ENCODE measurements at places on chromosomes 16 and 17.
A peak's percentile ranks its signal among the peaks of the same experiment; 100 is the strongest.

GRCh38 chr17:76909971-76910760 is 42.0 kb downstream of the MGAT5B start:
- peak; percentile 65 for DNase-seq

GRCh38 chr17:43714465-43715149 is 44.0 kb downstream of the SOST start:
- no peak for DNase-seq

DNA sequence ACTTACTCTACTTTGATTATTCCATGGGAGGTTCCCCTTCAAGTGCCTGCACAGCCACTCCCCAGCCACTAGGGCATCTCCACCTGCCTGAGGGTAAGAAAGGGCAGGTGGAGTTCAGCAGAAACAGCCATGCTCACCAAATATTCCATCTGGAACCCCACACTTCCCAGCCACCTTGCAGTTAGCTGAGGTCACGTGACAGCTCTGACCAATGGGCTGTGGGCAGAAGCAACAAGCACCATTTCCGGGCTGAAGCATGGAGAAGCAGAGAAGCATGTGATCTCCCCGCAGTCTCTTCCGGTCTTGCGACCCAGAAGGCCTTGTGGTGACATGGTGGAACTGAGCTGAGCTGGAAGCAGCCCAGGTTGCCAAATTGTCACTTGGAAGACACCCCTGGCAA is 108.6 kb downstream of the CCT6B start:
- DNase-seq = no peak

DNA sequence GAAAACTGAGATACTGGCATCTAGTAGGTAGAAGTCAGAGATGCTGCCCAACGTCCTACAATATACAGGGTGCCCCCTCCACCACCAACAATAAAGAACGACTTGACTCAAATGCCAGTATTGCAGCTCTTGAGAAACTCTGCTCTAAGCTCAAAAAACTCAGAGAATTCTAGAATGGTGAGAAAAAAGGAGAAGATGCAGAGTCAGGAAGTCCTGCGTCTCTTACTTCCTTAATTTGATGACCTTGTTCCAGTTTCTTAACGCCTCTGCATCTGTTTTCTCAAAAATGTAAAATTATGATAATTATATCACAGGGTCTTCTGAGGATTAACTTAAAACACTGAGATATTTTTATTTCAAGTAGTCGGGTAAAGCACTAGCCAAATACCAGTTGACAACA is 1.7 kb upstream of the HSBP1 start:
- DNase-seq = no peak

DNA sequence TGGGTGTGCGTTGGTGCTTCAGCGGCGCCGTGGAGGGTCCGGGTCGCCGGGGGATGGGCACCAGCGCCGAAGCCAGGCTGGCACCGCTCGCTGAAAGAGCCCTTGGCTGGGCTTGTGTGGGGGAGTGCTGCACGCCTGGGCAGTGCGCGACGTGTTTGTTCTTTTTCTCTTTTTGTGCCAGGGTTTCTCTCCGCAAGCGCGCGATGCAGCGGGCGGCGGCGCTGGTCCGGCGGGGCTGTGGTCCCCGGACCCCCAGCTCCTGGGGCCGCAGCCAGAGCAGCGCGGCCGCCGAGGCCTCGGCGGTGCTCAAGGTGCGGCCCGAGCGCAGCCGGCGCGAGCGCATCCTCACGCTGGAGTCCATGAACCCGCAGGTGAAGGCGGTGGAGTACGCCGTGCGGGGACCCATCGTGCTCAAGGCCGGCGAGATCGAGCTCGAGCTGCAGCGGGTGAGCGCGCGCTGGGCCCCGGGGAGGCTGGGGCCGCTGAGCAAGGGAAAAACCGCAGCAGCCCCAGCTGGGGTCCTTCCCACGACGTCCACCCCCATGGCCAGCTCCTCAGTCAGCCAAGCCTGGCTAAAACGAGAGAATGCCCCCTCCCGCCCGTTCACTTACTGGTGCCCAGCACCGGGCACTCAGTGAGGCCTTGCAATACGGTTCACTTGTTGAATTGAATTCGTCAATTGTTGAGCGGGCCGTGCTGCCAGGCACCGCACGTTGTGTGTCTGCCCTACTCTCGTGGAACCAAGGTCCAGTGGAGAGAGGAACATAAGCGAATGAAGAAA is 541 bp downstream of the GPT2 start:
- no peak for DNase-seq

DNA sequence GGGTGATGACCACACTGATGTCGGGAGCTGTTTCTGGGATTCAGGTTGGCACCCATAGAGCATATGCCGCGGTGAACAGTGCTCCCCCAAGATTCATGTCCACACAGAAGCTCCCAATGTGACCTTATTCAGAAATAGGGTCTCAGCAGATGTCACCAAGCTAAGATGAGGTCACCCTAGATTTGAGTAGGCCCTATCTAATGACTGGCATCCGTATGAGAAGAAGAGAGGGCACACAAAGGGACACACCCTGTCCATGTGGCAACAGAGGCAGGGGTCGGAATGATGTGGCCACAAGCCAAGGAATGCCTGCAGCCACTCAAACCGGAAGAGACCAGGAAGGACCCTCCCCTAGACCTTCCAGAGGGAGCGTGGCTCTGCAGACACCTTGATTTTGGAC is 35.5 kb downstream of the TBC1D16 start:
- no peak for DNase-seq

GRCh38 chr16:46822270-46822669 is 8.7 kb downstream of the C16orf87 start:
- no peak for DNase-seq

GRCh38 chr17:34721326-34721725 is 141.9 kb downstream of the TMEM132E start:
- no peak for DNase-seq

DNA sequence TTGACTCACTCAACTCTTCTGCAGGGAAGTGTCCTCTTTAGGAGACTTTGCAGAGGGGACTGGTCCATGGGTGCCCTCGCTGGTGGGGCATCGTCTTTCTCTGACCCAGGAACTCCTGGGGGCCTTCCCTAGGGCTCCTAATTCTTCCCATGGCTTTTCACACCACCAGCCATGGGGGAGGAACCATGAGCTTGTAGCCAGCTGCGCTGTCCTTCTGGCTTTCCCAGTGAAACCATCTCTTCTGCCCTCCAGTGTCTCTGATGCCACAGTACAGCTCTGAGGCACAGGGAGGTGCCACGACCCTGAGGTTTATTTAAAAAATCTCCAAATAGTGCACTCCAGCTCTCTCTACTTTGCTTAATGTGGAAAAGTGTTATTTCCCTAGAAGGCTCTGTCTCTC is 78.6 kb downstream of the SDR42E1 start:
- DNase-seq = no peak

DNA sequence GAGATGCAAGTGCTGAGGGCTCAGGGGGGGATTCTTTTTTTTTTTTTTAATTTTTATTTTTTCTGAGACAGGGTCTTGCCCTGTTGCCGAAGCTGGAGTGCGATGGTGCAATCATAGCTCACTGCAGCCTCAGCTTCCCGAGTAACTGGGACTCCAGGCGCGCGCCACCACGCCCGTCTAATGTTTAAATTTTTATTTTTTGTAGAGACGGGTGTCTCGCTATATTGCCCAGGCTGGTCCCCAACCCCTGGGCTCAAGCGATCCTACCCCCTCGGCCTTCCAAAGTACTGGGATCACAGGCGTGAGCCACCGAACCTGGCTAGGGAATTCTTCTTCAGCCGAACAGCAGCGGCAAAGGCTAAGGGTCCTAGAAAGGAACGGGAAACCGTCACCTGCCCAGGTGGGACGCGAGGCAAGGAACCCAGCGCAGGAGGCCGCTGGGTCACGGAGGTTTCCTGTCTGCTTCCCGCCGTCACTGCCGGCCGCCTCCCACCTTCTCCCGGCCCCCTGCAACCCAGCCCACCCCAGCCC is 13.3 kb upstream of the OR1F1 start:
- DNase-seq = no peak

DNA sequence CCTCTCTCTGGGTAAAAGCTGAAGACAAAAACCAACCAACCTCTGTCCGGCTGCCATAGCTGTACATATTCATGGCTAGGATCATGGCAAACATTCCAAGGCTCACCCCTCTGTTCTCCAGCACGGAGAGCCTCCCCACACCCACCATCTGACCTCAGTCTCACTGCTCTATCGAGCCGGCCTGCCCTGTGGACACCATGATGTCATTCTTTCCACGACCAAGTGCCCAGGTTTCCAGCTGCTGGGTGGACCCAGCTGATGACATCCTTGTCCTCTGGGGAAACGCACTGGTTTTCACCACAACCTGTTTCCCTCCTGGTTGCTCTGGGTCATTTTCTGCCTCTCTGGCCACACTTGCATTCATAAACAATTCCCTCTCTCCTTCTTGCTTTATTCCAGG is 67.7 kb downstream of the NDEL1 start:
- DNase-seq = no peak

DNA sequence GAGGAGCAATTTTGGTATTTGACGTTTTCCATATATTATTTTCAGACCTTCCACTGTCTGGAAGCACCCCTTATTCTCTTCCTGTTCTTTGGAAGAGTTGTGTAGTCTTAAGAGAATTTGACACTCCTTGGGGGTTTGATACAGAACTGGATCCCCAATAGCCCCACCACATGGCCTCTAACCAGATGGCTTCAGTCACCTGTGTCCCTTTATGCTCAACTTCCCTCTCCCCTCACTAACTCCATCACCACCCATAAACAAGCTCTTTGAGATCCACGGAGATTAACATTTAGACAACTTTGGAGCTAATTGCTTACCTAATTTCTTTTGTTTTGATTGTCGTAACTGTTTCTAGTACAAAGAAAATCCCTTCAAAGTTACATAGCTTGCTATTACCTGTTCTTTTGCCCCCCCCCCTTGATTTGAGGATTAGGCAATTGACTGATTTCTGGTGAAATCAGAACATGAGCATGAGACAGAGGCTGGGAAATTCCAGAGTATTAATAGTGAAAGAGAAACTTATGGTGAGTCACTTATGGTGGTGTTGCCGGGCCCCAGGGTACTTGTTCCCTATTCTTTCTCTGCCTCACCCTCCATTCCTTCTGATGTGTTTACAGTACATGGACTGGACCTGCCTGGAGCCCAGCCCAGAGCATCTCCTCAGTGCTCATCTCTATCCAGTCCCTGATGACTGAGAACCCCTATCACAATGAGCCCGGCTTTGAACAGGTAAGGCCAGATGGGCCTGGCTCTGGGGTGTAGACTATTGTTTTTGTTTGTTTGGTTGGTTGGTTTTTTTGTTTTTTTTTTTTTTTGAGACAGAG is 7.5 kb downstream of the UBE2Z start:
- no peak for DNase-seq

DNA sequence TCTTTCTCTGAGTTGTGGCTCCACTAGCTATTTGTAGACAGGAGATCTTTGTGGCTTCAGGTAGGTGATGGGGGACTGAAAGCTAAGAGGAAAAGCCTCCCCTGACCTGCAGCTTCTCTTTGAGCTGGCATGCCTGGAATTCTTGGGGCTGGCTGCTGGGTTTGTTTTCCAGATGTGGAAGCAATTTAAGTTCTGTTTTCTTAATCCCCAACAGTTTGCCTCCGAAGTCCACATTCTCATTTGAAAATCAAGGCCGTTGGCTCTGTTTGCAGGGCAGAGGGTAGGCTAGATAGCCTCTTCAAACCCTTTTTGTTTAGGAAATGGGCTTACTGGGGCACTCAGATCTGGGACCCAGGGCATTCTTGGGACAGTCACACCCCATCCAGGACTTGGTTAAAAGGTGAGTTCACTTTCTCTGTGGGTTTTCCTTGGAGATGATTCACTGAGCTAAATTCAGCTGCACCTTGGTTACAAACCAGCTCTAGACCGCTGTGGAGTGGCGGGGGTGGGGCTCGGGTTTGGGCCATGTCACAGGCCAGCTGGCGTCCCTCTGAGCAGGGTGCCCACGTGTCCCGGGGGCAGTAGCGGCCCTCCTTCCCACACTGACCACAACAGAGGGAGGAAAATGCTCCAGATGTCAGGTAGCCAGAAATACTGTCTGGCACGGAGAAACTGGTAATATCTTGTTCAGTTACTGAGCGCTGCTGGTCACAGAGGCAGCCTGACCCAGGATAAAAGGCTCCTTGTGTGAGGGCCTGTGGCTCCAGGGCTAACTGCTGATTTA is 108.5 kb downstream of the RAB11FIP4 start:
- DNase-seq = no peak

GRCh38 chr17:64190472-64190871 is 60.5 kb upstream of the ERN1 start:
- no peak for DNase-seq

DNA sequence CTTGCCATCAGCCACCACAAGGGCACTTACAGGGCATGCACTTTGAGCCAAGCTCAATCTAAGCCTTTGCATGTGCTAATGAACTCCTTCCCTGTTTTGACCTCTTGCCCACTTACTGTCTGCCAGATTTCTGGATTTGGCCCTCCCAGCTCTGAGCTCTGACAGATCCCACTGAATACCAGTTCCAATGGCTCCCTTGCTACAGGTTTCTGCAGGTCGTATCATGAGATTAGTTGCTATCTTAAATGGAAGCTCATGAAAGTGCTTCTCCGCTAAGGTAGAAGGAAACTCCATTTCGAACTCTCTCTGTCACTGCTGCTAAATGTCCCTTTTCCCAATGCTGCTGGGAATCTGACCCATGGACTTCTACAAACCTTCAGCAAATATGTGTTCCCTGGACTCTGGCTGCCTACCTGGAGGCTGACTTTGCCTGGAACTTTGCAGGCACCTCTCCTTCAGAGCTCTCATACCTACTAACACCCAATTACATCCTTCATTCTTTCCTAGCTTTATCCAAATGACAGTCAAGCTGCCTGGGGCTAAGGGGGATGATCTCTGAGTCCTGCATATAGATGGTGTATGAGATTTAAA is 23.5 kb upstream of the TOB1 start:
- DNase-seq = no peak

DNA sequence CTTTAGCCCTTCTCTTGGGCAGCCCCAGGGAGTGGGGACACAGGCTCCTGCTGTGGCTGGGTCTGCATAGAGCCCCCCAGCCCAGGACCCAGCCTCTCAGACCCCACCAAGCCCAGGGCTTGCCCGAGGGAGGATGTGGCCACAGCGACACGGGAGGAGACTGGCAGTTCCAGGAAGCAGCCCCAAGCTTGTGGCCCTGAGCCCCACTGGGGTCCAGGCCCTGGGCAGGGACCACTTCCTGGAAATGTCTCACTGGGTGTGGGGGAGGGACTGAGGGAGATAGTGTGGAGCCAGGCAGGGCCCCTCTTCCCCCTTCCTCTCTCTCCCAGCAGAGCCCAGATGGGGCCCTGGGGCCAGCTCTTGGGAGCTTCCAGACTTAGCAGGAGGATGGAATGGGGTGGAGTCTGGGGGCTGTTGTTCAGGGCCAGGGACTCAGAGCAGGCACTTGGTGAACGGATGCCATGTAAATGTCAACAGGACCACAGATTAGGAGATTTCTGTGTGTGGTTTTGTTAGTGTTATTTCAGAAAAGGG is 35.3 kb downstream of the ADGRG5 start:
- no peak for DNase-seq

GRCh38 chr17:42422958-42423712 is at the start of gene CAVIN1:
TSS of gene CAVIN1 (minus strand) at chr17:42423256. CDS start at chr17:42423097, 159 bp downstream.
- DNase-seq = peak; percentile 82

GRCh38 chr16:31476303-31477219 is 4.6 kb downstream of the TGFB1I1 start:
- no peak for DNase-seq

GRCh38 chr17:82316651-82317393 is 586 bp downstream of the CD7 start:
- DNase-seq = no peak

- no peak for DNase-seq
These were observed 16.5 kb downstream of the GLP2R start for GRCh38 chr17:9842057-9842758.
